Placental epithelial cell (primary cell): ENCODE measurements at places on chromosomes 12 and 14. TPM values are rescaled to one million over a fixed set of nuclear protein-coding genes. Genes with fewer than 3 reads are reported as not detected.

RAB15 gene
- 4.9 and 14.1 TPM in 2 replicates for total RNA-seq

RNASE2 gene
- not detected in 2 replicates for total RNA-seq

FAM181A gene
- not detected in 2 replicates for total RNA-seq

GPR65 gene
- total RNA-seq, result not detected in 2 replicates

GSC gene
- total RNA-seq, result 2.0 and 3.0 TPM in 2 replicates

HSPB8 gene
- total RNA-seq, result 46.3 and 63.1 TPM in 2 replicates

RHOJ gene
- total RNA-seq, result 0.39 and 0.76 TPM in 2 replicates

CLEC9A gene
- total RNA-seq, result not detected in 2 replicates

SLC10A1 gene
- not detected in 2 replicates for total RNA-seq

OAS2 gene
- 0.39 and 0.54 TPM in 2 replicates for total RNA-seq

ADGRD1 gene
- not detected in 2 replicates for total RNA-seq

SLC25A47 gene
- not detected in 2 replicates for total RNA-seq
